NCI-H460 (cell line): ENCODE measurements at places on chromosomes 1 and 21.

DNA sequence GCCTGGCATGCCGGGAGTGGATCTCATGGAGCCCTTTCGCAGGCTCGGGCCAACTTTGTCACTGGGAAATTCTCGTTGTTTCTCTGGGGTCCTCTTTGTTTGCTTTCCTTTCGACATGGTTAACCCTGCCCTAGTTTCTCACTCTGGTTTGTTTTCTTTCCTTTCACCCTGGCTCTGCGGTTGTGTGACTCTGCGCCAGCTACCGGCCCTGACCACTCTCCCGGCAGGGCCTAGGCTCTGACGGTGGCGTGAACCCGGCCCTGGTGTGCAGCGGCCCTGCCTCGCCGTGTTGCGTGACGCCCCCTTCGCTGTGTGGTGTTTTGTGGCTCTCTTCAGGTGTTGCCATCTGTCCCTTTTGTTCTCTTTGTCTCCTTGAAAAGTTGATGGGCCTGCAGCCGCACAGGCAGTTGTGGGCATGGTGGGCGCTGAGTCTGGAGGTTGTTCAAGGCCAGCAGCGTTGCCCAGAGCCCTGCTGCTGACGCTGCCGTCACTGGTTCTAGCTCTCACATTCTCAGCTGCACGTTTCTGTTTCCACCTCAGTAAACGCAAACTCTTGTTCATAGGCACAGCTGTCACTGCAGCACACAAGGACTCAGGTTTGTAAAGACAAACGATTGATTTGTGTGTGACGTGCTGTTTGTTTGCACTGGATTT is 64.6 kb upstream of the DIP2A start:
- DNase-seq, result no peak

DNA sequence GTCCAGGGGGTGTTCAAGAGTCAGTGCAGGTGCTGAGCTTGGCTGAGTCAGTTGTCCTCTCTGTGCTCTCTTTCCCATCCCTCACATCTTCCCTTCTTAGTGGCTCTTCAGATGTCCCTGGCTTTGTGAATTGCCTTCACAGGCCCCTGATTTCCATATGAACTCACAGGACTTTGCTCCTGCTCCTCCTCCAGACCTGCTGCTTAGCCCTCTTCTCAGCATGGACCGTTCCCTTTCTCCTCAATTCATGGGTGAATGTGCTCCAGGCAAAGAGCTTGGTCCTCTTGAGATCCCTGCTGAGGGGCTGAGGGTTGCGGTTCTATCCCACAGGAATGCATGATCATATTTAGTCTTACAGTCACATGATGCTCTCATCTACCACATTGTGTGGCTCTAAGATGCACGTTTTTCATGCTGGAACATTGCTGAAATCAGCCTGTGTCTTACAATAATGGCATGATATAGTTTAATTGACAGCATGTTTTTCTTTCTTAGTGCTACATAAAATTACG is 30.5 kb downstream of the CACNA1E start:
- no peak for DNase-seq

- DNase-seq, result peak; percentile 1
Measured at GRCh38 chr1:96416111-96416595, 305.4 kb upstream of the PTBP2 start.

GRCh38 chr1:235818632-235819136 is 48.0 kb downstream of the LYST start:
- DNase-seq, result no peak

GRCh38 chr1:97849345-97850340 is 71.2 kb downstream of the DPYD start:
- DNase-seq, result peak; percentile 59
